ENCODE measurements at places on chromosomes 6 and 20.

DNA sequence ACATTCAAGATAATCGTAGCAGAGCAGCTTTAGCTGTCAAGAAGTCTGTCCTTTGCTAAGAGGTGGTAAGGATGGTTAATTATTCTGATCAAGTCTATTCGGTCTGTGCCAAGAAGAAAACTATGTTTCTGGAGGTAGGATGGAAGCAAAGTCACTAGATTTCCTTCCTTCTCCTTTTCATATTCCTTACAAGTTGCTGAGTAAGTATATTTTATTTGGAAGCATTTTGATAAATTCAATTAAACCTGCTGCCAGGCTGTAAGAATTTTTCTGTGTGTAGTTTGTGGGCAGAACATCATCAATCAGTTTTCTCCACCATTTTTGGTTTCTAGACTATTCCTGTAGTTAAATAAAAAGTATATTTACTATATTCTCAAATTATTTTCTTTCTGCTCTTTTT lies 311.3 kb downstream of the PRKN start:
- DNase-seq, result no peak

DNA sequence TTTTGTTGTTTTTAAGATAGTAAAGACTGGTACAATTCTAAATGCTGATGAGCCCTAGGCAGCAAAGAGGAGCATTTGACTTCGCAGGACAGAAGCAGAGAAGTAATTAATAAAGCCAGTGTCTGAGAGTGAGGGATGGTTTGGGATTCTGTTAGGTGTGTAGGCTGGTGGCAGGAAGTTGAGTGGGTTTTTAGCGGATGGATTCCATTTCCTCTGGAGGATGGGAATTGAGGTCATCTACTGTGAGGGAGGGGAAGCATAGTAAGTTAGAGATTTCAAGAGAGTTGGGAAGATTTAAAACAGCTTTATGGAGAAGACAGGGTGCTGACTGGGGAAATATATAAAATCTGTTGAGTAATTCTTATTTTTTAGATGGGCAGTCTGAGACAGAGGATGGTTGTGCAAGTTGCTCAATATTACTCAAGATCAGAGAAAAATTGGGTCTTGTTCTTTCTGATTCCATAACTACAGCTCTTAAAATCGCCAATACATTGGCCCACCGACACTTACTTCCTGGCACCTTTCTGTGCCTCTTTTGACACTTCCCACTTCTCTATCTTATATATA lies 48.8 kb downstream of the PRL start:
- DNase-seq, result peak; percentile 58

- no peak for DNase-seq
Observed at GRCh38 chr6:79964607-79965081, 17.3 kb upstream of the ELOVL4 start.

GRCh38 chr6:7921632-7922092 lies 11.1 kb upstream of the TXNDC5 start:
- no peak for DNase-seq

GRCh38 chr20:57738484-57738883 lies 28.7 kb upstream of the PMEPA1 start:
- DNase-seq, result peak; percentile 8

GRCh38 chr6:38169221-38169976 lies 349.9 kb downstream of the ZFAND3 start:
- no peak for DNase-seq

GRCh38 chr6:111614833-111615582 lies 9.3 kb upstream of the TRAF3IP2 start:
- no peak for DNase-seq

DNA sequence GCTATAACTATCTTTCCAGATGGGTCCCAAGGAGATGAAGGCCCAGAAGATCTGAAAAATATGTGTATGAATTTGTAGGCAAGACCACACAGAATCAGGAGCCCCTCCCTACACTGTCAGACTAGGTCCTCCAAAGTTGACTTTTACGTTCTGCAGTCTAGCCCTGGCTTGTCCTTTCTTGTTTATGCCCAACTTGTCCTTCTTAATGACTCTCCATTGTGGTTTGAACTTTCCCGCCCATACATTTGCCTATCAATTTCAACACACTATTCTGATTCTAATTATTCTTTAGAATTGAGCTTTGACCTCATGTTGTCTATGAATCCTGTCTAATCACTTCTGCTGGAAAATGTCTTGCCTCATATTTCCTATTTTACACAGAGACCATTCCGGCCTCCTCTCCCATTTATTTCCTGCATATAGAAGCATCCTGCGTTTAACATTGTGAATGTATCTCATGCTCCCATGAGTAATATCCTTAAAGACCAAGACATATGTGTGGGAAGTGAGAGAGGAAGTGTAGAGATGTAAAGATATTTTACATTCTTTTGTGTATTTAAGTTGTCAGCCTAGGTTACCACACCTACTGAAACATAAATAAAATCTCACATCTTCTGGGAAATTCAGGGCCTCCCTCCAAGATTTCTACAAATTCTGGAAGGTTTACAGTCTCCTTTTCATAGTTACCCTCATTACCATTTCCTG lies 348.3 kb downstream of the BCKDHB start:
- DNase-seq, result peak; percentile 47

- DNase-seq, result no peak
Observed at GRCh38 chr20:33645072-33645358, 17.1 kb upstream of the C20orf144 start.

DNA sequence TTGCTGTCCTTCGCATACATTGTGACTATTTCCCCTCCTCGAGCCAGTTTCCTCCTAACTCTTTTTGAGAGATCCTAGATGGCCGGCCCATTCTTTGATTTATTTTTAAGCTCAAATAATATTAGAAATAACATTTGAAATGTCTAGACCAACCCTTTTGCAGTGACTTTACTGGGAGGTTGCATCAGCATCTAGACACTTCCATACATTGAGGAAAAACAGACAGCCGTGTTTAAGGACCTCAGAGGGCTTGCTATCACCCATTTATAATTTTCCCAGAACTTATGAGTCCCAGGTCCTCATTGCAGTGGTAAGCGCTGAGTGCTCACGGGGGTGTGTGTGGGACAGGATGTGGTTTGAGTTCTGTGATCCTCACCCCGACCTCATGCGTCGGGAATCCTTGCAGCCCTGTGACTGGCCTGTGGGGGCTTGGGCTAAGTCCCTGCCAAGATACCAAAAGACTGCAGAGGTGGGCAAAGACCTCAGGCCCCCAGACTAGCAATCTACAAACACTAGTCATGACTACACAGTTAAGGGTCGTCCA lies at the start of gene GPX5:
Gene GPX5 (plus strand): TSS at position 386 of the 544 bp plus-strand sequence. CDS start 133 bp downstream, at position 519.
- DNase-seq, result peak; percentile 15
